Astrocyte of the spinal cord (primary cell): ENCODE measurements at places on chromosomes 11 and 22.
A peak's percentile ranks its signal among the peaks of the same experiment; 100 is the strongest.

- DNase-seq, result no peak
Measured at GRCh38 chr11:43699870-43700269, 19.3 kb downstream of the HSD17B12 start.

DNA sequence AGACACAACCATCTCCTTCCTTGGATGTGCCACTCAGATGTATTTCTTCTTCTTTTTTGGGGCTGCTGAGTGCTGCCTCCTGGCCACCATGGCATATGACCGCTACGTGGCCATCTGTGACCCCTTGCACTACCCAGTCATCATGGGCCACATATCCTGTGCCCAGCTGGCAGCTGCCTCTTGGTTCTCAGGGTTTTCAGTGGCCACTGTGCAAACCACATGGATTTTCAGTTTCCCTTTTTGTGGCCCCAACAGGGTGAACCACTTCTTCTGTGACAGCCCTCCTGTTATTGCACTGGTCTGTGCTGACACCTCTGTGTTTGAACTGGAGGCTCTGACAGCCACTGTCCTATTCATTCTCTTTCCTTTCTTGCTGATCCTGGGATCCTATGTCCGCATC is 489 bp downstream of the OR10A4 start:
- no peak for DNase-seq

DNA sequence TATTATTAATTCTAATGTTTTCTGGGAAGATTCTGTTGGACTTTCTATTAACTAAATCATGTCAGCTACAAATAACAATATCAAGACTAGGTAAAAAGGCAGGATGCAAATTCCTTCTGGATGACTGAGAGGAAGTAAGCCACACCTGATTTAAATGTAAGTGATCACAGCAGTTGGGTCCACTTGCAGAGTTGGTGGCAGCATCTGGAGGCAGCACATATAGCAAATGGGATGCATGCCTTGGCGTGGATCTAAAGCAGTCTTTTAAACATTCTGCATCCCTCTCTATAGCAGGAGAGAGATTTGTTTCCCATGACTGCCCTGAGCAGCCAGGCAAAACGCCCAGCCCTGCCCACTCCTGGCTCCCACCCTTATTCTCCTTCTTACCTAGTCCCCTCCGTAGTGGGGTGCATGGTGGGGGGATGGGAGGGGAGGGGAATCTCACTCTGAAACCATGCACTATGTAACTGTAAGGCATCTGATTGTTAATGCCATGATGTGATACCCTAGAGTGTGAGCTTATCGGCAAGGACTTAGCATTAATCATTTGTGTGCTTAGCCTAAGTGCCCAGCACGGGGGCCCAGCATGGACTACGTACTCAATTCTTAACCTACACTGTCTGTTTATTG is 130.3 kb downstream of the EFCAB6 start:
- DNase-seq, result no peak

DNA sequence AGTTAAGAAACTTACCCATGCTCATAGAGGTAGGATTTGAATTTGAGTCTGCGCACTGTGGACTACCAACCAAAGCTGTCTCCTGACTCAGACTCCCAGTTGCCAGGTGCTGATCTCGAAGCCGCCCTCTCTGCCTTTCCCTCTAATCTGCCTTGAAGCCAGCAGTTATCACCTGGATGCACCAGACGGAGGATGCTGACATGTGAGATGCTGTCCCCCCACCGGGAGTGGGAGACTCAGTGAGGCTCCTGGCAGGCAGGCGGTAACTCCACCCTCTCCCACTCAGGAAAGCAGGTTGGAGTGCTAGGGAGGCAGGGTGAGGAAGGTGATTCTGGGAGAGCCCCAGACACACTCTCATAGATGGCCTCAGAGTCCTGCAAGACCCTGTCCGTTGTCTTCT is 40.4 kb downstream of the KIAA1671 start:
- DNase-seq, result no peak

DNA sequence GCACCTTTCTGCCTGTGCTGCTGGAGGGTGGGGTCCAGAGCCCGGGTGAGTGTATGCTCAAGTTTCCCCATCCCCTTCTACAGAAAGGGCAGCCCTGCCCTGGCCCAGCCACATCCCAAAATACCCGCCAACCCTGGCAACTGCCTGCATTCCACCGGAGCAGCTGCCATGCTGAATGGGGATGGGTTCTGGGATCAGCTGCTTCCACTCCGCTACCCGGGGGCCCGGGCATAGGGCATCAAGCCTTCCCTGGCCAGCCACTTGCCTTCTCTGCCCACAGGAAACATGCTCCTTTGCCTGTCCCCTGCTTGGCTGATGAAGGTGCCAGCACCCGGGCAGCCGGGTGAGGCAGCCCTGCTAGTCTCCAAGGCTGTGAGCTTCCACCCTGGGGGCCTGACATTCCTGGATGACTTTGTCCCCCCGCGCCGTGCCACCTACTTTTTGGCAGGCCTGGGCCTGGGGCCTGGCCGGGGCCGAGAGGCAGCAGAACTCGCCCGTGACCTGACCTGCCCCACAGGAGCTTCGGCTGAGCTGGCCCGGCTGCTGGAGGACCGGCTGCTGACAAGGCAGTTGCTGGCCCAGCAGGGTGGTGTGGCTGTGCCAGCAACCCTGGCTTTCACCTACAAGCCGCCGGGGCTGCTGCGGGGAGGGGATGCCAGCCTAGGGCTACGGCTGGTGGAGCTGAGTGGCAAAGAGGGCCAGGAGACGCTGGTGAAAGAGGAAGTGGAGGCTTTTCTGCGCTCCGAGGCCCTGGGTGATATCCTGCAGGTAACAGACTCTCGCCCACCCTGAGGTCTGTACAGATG is 3.2 kb downstream of the CARNS1 start:
- DNase-seq, result no peak

GRCh38 chr11:77118086-77118485 is 10.0 kb upstream of the MYO7A start:
- no peak for DNase-seq

- no peak for DNase-seq
Measured at GRCh38 chr11:122220321-122220720, 104.3 kb upstream of the BLID start.

GRCh38 chr11:118746988-118747585 is 43.9 kb downstream of the DDX6 start:
- no peak for DNase-seq

GRCh38 chr11:111603611-111604130 is 1.4 kb downstream of the SIK2 start:
- DNase-seq, result no peak

GRCh38 chr11:118894192-118894591 is 10.5 kb downstream of the CXCR5 start:
- DNase-seq, result no peak

DNA sequence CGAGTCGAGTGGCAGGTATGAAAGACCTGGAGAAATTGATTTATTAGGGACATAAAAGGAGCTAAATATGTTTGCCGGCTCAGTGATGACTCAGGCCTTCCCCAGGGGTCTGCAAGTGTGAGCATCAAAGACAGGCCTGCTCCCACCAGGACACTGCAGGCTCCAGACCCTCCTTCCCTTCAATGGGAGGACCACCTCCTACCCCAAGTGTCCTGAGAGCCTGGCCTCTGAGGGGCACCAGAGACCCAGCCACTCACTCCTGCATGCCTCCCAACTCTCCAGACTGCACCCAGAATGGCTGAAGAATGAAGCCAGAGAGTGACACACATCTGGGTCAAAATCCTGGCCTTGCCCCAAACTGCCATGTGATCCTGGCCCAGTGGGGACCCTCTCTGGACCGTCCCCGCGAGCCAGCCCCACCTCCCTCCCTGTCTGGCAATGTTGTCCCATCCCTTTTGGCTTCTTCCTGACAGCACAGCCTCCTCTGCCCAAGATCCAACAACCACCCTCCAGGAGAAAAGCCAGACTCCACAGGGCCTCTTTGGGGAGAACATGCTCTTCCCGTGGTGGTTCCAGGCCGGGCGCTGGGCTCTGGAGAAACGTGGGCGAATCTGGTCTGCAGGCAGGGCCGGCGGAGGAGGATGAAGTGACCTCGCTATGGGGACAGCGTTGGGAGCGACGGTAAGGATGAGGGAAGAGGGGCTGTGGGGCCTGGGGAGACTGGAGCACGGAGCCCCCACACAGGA is 36.2 kb downstream of the CYTH4 start:
- DNase-seq, result no peak

GRCh38 chr11:76911415-76911808 is 50.7 kb downstream of the ACER3 start:
- DNase-seq, result no peak

GRCh38 chr22:33519071-33519973 is 401.0 kb downstream of the LARGE1 start:
- peak; percentile 46 for DNase-seq

DNA sequence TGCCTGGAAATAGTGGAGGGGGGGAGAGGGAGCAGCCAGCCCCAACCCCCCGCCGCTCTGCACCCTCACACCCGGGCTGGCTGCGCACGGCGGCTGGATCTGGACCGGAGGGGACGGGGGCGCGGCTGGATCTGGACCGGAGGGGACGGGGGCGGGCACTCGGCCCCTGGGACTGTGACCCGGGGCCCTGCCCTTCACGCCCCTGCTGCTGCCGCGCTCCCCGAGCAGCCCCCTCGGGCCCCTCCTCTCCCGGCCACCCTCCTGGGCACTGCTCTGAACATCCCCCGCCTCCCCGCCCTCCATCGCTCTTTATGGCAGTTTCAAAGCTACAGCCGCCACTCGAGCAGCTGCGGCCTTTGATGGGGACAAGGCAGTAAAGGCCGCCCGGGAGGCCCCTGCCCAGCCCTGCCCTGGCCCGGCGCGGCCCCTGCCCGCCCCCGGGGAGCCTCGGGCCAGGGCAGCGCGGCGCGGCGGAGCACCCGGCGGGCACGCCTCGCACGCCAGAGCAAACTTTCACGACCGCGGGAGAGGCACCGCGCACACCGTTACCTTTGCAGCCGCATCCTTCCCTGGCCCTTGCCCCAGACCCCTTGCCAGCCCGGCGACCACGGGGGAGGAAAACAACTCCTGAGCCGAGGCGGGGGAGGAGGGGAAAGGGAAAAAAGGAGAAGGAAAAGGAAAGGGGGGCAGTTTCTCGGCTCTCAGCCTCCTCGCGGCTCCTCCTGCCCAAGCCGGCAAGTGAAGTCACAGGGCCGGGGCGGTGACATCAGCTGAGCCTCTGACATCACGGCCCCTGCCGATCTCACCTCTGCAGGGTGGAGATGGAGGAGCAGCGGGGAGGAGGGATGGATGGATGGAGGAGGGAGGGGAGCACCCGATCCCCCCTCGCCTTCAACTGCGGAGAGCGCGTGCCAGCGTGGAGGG is 13.1 kb upstream of the TCF20 start:
- DNase-seq, result no peak

DNA sequence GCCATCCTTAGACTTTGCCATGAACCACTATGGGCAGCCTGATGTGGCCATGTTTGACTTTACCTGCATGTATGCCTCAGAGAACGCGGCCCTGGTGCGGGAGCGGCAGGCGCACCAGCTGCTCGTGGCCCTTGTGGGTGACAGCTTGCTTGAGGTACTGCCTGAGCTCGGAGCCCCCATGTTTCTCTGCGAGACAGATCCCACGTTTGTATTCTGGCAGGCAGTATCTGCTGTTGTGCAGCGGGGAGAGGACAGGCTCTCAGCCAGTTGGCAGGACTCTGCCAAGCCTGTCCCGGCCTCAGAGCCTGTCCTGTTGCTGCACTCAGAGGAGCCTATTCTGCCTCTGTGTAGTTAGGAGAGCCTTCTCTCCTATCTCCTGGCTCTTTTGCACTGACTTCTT is 109.9 kb downstream of the MICAL2 start:
- no peak for DNase-seq

DNA sequence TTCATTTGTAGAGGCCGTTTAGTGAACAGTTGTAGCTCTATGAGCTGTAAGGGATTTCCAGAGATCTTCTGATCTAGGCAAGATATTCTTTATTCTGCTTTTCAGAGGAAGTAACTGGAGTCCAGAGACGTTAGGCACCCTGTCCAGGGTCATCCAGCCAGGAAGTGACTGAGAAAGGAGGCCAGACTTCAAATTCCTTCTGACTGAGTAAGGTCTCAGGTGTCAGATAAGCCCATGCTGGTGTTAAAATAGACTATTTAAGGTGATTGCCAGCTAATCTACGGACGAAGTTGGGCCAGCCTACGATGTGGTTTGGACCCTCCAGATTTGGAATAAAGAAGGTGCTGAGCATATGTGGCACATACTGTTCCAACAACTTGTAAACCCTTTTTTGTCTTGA is 54.6 kb downstream of the GRIK4 start:
- DNase-seq, result peak; percentile 19

DNA sequence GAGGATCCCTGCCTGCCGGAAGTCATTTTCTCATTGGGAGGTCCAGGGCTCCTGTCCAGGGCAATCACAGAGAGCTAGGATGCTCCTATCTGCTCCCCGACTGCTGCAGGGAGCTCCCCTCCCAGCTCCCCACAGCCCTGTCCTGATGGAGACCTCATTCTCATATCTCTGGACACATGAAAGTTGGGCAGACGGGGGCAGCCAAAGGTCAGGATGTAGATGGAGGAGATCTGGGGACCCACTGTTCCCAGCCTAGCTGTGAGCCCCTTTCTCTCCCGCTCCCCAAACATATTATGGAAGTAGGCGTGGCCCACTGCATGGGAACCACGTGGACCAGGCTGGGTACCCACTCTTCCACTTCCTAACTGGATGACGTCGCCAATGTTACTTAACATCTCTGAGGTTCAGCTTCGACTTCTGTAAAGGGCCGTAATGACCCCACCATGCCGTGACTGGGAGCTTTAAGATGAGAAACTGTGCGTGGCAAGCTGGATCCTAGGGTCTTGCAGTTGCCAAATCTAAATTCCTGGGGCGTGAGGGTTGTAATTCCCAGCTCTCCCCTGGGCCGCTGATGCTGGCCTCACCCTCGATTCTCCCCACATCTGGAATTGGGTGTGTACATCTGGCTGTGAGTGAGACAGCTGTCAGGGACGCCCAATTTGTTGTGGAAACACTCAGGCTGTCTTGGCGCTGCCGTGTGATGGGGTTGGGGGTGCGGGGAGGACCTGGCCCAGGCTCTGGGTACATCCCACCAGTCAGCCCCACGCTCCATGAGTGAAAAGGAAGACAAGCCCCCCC is 1.8 kb downstream of the CDC42EP2 start:
- DNase-seq, result peak; percentile 70

- no peak for DNase-seq
Measured at GRCh38 chr22:36936362-36937116, 23.1 kb downstream of the CSF2RB start.

GRCh38 chr11:47797633-47798032 is 30.5 kb upstream of the FNBP4 start:
- peak; percentile 86 for DNase-seq

DNA sequence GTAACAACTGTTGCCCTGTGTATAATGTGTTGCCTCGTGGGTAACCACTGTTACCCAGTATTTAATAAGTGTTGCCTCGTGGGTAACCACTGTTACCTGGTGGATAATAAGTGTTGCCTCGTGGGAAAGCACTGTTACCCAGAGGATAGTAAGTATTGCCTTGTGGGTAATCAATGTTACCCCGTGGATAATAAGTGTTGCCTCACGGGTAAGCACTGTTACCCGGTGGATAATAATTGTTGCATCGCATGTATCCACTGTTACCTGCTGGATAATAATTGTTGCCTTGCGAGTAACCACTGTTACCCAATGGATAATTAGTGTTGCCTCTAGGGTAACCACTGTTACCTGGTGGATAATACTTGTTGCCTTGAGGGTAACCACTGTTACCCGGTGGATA is 17.1 kb upstream of the NXPE4 start:
- no peak for DNase-seq
